ENCODE measurements at places on chromosomes 2 and 18.

- DNase-seq, result no peak
Observed at GRCh38 chr2:181241366-181241765, 215.8 kb upstream of the ITGA4 start.

DNA sequence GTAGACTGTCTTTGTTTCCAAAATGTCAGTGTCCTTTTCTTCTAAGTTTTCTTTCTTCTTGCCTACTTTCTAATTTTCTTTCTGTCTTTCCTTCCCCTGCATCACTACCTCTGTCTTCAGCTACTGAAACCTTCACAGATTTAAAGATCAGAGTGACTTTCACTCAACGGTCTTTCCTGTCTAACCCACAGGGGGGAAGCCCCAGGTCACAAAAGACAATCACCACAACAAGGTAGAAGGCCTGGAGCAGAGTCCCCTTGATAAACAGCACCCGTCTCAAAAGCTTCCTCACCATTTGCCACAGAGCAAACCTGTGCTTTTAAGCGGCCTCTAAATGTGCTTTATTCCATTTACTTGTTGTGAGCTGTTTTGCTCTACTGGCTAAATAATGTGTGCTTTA, 665.4 kb downstream of the BCL11A start:
- DNase-seq, result no peak

- DNase-seq, result no peak
Observed at GRCh38 chr2:65075605-65076344, 19.6 kb downstream of the CEP68 start.

DNA sequence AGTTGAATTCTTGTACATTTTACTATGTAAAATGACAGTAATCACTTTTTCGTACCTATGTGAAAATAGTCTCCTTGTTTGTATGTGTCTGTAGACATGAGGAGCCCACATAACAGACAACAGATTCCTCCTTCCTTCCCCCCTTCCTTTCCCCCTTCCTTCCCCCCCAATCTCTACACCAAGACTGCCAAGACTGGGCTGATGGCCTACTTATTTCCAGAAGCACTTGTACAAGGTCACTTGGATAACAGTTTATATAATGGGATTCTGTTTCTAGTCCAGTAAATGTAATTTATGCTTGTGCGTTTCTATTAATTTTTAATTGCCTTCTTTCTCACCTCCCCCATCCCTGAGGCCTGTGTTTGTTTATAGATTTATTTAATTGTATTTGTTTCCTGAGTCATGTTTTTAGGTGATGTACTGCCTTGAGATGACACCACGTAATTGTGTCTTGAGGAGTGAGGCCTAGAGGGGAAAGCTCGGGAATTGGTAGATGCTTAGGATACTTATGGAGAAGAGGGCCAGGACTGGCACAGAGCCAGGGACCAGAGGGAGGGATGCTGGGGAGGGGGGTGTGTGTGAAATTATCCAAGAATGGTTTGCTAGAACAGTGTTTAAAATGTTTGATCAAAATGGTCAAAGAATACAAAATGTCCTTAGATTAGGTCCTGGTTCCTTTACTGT, 12.3 kb downstream of the B3GNT2 start:
- no peak for DNase-seq

GRCh38 chr2:119015845-119016244, 73.9 kb downstream of the MARCO start:
- no peak for DNase-seq

- no peak for DNase-seq
Observed at GRCh38 chr2:128261245-128262128, 57.2 kb downstream of the HS6ST1 start.

DNA sequence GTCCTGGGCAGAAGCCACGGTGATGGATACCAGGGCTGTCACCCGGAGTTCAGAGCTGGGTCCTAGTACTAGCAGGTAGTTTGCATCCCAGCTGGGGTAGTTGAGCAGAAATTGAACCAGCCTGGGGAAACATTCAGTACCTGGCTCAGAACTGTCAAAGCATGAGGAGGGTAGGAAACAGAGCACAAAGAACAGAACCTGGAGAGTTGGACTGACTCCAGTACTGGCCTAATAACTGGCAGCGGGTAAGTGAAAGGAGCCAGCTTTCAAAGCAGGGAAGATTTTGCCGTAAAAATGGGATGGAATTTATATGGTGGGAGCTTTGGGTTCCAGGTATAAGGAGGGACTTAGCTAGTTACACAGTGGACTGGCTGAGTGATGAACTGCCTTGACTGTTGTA, 23.8 kb downstream of the ATG16L1 start:
- no peak for DNase-seq

DNA sequence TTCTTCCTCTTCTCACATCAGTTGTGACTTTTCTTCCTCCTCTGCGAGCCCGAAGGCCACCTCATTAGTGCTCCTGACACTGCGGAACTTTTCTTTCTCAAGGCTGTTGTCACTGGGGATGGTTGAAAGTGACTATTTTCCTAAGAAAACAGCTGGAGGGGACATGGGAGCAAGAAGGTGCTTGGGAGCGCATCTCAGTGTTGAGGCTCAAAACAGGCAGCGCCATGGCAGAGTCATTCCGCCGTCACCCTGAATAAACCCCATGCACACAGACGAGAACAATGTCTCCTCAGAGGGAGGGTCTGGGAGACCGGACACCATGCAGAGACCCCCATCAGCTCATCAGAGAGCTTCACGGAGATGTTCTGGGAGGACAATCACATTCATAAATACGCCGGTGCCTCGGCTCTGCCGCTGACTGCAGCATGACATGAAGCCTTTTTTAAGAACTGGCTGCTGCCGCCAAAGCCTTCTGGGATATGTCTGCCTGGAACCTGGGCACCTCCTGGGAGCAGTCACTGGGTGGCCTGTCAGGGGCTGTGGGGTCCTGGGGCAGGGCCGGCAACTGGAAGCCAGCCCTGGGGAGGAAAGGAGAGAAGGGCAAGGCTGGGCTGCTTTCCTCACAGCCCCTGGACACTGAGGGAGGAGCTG, 19.2 kb downstream of the ATOH8 start:
- no peak for DNase-seq

DNA sequence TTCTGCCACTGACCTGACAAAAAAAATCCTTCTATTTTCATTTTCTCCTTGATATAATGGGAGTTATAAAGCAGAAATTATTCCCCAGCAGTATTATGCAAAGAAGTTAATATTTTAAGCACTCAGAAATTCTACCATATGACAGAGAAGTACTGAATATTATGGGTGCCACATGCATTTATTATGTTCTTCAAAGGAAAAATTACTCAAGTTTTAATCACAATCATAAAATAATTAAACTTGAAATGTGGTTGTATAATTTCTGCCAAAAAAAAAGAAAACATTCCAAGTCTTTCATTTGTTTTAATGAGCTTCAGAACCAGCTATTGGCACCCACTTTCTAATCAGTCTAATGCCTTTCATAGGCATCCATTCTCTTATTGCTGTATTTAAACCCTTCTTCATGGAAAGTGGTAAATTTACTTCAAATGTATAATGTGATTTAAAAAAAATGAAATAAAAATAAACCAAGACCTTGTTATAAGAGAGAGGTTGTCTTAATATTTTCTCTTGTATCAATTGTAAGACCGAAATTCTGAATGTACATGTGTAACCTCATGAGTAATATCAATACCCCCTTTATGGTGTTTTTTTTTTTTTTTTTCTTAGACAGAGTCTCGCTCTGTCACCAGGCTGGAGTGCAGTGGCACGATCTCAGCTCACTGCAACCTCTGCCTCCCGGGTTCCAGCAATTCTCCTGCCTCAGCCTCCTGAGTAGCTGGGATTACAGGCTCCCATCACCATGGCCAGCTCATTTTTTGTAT, 302.3 kb downstream of the IRS1 start:
- no peak for DNase-seq

- no peak for DNase-seq
Observed at GRCh38 chr2:241770936-241771285, 5.7 kb upstream of the GAL3ST2 start.

DNA sequence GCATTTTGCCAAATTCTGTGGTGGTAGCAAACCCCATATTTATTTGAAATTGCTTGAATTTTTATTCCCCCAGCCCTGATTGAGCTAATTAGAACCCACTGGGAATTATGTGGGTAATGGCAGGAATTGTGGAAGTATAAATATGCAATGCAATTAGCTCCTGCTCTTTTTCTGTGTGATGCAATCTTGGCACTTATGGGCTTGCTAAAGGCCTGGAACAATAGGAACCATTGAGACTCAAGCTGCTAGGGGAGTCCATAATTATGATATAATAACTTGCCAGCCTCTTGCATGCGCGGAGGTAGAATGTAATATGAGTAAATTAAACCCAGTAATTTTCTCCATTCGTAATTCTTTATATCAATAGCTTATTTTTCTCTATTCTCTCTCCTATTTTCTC, 267.6 kb upstream of the THSD7B start:
- DNase-seq, result no peak

- DNase-seq, result no peak
Observed at GRCh38 chr18:40233931-40234616, 1721.0 kb upstream of the PIK3C3 start.

DNA sequence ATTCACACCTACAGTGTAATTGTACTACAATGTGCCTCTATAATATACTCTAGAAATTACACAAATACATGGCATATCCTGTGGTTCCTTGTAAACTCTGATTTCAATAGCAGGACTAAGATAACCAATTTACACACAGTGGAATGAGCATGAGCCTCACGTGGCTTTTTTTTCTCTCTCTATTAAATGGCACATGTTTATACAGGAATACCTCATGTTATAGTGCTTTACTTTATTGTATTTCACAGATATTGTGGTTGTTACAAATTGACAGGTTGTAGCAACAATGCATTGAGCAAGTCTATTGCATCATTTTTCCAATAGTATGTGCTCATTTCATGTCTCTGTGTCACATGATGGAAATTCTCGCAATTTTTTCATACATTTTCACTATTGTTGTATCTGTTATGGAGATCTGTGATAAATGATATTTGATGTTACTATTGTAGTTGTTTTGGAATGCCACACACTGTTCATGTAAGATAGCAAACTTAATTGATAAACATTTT, 260.0 kb downstream of the FSIP2 start:
- no peak for DNase-seq

- no peak for DNase-seq
Observed at GRCh38 chr2:13682540-13683272, 949.8 kb upstream of the LRATD1 start.

GRCh38 chr2:202373490-202373889, 2.6 kb upstream of the BMPR2 start:
- DNase-seq, result no peak

DNA sequence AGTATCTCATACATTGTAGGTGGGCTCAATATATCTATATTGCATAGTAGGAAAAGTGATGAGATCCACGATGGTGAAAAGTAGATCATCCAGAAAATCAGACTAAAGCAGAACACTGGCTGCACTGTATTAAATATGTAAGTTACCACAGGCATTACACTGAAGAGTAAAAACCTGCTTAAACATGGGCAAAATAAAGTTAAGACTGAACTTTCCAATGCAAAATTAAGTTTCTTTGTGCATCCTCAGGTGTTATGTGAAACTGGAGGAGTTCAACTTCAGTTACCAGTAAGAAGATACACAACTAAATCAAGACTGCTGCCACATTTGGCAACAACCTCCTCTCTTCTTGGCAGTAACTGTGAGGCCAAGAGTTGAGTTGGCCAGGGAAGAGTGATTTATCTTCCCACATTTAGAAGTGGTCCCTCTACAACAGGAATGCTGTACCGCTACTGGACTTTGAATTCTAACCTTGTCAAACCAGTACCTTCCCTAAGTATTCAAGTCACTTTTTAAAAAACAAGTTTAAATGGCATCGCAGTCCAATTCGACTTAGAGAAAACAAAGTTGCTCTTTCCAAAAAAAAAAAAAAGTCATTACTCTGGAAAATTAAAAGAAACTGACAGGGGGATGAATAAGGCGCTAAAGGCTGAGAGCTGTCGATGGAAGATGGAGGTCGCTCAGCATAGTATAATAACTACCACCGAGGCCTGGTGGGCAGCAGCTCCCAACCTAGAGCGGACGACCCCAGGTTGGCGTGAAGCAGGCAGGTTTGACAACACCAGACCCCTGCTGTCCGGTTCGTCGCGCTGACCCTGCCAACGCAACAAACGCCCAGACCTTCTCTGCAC, 1.1 kb downstream of the MAP4K3 start:
- DNase-seq, result no peak

- no peak for DNase-seq
Observed at GRCh38 chr2:177721818-177722567, 329.4 kb downstream of the AGPS start.

- DNase-seq, result no peak
Observed at GRCh38 chr2:129698593-129698992, 280.9 kb upstream of the RAB6C start.

DNA sequence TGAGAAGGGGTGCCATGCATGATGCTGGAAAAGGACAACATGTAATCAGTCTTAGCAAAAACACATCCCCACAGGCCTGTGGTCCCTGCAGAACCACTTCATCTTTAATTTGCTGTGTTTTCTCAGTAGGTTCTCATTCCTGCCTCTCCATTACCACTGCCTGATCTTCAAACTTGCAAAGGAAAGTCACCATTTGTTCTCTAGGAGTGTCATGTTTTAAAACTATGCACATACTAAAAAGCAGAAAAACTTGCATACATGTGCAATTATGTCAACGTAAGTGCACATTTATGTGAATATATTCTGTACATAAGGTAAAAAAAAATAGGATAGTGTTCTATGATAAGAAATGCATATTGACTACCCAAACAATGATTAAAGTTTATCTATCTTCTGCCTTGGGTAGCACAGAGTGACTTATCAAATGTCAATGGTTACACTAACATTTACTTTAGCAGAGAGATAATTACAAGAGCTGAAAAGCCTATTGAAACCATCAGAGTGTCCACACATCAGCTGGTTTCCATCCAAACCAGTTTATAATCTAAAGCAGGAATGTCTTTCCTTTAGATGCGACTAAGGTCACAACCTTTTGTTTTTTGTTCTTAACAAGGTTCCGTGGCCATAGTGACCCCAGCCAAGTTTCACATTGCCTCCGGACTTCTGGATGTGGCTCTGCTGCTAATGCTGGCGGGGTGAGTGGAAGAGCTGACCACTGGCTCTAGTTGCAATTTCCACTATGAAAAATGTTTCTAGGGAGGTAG, 58.7 kb upstream of the RMDN2 start:
- DNase-seq, result no peak

DNA sequence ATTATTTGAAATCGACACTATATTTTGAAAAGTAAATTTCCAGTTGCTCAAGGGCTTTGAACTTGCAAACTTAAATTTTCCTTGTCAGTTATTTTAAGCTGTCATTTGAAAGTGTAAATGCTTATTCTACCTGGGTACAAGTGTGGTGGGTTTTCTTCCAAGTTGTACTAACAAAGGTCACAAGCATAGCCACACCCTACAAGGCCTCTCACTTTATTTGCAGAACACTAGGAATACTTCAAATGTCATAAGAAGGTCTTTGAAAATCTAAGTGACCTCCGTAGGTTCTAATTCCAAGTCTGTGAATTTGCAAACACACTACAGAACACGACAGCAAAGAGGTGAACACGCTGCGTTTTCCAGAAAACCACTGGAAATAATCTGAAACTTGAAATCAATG, 9.3 kb upstream of the RMDN2 start:
- no peak for DNase-seq

GRCh38 chr2:48587560-48587959, 30.1 kb upstream of the GTF2A1L start:
- DNase-seq, result no peak

GRCh38 chr2:216257089-216257488, 115.2 kb downstream of the MARCHF4 start:
- DNase-seq, result no peak

- no peak for DNase-seq
Observed at GRCh38 chr2:140905083-140905781, 1225.6 kb downstream of the LRP1B start.
